Suppressor macrophage treated with lipopolysaccharide for 4 hours (primary cell): ENCODE measurements at places on chromosomes 6 and 20.

DNA sequence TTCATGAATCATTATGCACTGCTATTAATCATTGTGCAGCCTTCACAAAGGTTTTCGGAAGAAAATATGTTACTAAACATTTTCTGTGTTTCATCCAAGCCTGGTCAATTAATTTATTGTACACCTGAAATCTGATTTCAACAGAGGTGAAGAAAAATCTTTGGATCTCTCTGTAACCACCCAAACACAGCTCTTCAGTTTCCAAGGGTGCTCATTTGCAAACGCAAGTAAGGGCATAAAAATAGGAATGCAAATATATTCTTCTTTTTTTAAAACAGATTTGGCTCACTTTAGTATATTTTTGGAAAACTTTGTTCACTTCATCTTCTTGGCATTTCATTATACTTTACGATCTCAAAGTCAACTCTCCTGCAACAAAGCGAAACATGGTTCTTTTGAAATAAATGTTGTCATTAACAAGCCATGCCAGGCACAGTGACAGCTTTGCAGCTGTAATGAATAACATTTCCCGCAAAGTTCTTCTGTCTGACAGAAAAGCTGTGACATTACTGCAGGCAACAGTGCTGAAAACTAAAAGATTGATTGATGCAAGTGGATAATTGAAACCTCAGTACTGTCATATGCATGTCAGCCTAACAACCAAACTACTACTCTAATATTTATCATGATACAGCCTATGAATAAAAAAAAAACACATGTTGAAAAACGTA, 348.3 kb downstream of the FRK start:
- no peak for DNase-seq

GRCh38 chr20:8079976-8080375, 52.1 kb upstream of the PLCB1 start:
- no peak for DNase-seq

DNA sequence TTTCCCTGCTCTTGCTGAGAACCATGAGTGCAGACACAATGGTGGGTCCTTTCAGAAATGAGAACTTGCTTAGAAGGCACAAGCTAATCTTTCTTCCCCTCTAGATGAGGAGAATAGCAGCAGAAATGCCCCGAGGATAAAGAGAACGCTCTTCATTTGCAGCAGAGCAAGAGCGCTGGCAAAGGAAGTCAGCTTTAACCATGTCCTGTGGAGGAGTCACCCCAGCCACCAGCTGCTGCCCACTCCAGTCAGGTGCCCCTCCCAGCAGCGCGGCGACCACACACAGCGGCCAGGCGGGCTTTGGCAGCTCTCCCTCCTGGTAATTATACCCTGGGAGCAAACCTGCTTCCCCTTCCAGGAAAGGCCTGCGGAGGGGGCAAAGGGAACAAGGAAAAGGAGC, 42.4 kb upstream of the EMILIN3 start:
- DNase-seq = no peak

GRCh38 chr6:166645896-166646295, 18.8 kb upstream of the RPS6KA2 start:
- DNase-seq = no peak

DNA sequence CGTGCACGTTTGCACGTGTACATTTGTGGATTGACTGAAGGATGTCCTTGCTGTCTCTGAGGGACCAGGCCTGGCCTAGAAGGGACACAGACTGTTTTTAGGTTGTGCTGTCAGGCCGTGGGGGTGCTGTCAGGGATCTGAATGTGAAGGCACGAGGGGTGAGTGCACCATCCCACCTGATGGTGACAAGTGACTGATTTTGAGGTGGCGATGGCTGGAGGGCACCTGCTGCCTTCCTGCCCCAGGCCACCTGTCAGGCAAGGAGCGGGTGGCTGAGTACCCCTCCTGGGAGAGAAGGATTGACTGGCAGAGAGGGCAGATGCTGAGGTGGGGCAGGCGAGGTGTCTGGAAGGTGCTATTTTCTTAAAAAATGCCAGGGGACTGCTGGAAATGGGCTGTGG, 1.2 kb downstream of the RAB44 start:
- DNase-seq = no peak

DNA sequence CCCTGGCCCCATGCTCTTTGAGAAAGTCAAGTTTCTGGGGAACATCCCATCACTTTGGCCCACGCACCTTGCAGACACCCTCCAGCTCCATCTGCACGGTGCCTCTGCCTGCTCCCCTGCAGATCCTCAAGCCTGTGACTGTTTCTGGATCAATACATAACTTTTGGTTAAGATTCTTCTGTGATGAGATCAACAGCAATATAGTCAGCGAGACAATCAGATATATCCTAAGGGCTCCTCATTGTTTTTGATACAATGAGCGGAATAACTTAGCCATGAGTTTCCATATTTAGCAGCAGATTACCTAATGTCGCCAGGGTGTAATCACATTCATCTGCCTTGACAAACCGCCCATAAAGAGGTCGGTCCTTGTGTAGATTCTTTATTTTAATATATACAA, 109.3 kb upstream of the MTHFD1L start:
- DNase-seq = no peak

- no peak for DNase-seq
Observed at GRCh38 chr6:16200321-16200883, 38.0 kb upstream of the GMPR start.

DNA sequence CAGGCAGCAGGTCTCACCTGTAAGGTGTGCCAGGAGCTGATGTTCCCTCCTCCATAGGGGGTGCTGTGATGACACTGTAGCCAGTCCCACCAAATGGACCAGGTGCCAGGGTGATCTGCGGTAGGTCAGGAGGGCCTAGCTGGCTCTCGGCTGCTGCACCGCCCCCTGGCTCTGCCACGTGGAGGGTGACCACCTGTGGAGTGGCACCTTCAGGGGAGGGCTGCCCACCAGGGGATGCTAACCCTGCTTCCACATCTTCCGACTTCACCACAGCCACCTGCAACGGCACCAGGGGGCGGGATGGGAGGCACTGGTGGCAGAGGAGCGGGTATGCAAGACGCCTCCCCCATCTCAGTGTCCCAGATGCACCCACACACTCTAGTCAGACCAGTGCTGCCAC, 18.3 kb downstream of the ZNF335 start:
- DNase-seq = no peak

- DNase-seq = no peak
Observed at GRCh38 chr6:109531446-109531845, 48.4 kb upstream of the ZBTB24 start.

- DNase-seq = peak; percentile 89
Observed at GRCh38 chr6:12356983-12357972, 67.1 kb downstream of the EDN1 start.

GRCh38 chr6:40778196-40778595, 191.0 kb upstream of the LRFN2 start:
- DNase-seq = no peak

DNA sequence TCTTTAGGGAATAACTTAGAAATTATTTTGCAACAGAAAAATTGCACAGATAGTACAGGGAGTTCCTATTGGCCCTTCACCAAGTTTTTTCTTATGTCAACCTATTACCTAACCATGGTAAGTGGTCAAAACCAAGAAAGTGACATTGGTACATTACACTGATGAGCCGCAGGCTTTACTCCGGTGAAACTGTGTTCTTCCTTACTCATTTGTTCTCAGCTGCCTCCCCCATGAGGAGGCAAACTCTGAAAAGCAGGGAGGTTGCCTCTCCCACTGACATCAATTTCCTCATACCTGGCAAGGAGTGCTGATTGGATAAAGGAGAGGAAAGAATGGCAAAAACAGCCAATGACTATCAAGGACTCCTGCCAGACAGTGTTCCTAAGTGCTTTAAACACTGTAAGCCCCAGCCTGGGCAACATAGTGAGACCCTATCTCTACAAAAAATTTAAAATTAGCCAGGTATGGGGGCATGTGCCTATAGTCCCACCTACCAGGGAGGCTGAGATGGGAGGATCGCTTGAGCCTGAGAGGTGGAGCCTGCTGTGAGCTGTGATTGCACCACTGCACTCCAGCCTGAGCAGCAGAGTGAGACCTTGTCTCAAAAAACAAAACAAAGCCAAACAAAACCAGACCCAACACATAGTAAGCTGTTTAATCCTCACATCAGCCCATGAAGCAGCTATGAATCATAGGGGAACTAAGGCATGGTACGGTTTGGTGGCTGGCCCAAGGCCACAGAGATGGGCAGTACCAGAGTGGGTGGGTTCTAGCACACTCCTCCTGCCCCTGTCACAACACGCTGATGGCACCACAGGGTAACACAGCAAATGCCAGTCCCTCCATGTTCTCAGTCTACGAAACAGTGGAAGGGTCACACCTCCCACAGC, 24.7 kb downstream of the C20orf203 start:
- DNase-seq = peak; percentile 62

- no peak for DNase-seq
Observed at GRCh38 chr20:50142812-50143211, 10.7 kb downstream of the PEDS1 start.
